ENCODE measurements at places on chromosomes 12 and 14. TPM values are rescaled to one million over a fixed set of nuclear protein-coding genes. Genes with fewer than 3 reads are reported as not detected.

The IL22 gene
- not detected for total RNA-seq

The AQP2 gene
- total RNA-seq = not detected

The KRT74 gene
- not detected for total RNA-seq

The SUSD6 gene
- total RNA-seq = 29.7 TPM

The ALKBH2 gene
- 9.7 TPM for total RNA-seq

The BATF gene
- total RNA-seq = 2.9 TPM

The CPSF2 gene
- total RNA-seq = 46.4 TPM

The KITLG gene
- 39.6 TPM for total RNA-seq

The GLS2 gene
- not detected for total RNA-seq

The TTC6 gene
- total RNA-seq = 0.19 TPM

The CLEC4E gene
- total RNA-seq = not detected

The EFS gene
- not detected for total RNA-seq

The RITA1 gene
- 24.8 TPM for total RNA-seq

The PZP gene
- total RNA-seq = 0.98 TPM

The KRT6C gene
- total RNA-seq = not detected

The ABHD12B gene
- total RNA-seq = not detected

The AICDA gene
- total RNA-seq = not detected
